Heart left ventricle (tissue), 16 donors: ENCODE measurements at places on chromosomes 6 and 20. TPM values are rescaled to one million over a fixed set of nuclear protein-coding genes. Genes with fewer than 3 reads are reported as not detected.

DNA sequence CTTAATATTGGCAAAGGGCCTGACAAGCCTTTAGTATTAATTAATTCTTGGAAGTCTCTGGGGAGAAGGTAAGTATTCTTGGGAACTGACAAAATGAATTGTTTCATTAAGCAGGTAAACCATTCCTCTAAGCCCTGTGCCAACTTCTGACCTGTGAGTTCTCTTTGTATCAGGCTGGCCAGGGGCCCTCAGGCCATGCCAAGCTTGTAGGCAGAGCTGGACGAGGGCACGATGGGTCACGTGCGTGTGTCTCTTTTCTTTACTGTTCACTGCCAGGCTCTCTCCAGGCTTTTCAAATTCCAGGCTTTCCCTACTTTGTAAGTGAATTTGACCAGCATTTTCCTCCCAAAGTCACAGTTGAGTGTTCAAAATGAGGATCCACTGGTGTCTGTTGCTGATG, 112.4 kb downstream of the NRN1 start:
- DNase-seq = peak; percentile 43

DNA sequence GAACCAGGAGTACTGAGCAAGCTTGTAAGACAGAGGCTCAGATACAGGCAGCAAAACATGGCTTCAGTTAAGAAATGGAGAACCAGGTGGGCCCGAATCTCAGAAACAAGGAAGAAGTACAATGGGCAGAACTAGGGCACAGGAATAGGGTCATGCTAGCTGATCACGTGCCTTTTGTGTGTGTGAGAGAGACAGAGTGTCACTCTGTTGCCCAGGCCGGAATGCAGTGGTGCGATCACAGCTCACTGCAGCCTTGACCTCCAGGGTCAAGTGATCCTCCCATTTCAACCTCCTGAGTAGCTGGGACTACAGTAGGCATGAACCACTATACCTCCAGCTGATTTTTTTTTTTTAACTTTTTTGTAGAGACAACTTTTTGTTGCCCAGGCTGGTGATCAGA, 257.8 kb downstream of the UST start:
- no peak for DNase-seq

- DNase-seq = no peak
Observed at GRCh38 chr6:158293122-158293521, 19.1 kb upstream of the TULP4 start.

- no peak for DNase-seq
Observed at GRCh38 chr6:144443157-144443556, 158.0 kb downstream of the UTRN start.

DNA sequence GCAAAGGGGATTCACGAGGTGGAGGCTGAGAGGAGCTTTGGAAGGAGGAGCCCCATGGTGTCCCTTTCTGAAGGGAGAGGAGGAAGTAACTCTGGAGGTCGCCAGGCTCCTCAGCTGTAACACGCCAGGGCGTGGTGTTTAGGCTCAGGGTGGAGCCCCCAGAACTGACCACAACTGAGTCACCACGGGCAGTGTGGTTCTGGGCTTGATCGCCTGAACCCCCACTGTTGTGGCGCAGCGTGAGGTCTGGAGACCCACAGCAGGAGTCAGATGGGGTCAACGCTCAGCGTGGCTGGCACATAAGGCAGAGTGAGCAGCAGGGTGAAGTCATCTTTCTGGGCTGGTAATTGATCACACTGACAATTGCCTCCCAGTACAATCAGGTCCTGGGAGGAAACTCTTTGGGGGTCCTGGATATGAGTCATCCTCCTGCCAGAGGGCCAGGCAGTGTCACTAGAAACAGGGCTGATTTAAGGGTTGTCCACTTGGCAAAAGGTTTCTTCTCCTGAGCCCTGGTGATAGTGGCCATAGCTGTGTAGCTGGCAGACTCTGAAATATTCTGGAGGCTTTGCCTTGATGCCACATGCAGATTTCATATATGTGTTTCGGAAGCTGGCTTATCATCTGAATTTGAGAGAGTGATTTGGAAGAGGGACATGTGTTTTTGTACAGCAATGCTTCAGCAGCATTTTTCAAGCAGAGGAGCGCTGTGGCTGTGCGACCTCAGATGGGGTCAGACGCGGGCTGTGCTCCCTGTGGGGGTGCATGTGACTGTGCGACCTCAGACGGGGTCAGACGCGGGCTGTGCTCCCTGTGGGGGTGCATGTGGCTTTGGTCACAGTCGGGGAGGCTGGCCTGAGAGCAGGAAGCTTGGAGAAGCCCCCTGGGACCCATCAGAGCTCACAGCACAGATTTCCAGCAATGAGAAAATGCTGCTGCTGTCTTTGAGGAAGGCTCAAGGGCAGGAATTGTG, 50.0 kb downstream of the SYNJ2 start:
- peak; percentile 87 for DNase-seq

DNA sequence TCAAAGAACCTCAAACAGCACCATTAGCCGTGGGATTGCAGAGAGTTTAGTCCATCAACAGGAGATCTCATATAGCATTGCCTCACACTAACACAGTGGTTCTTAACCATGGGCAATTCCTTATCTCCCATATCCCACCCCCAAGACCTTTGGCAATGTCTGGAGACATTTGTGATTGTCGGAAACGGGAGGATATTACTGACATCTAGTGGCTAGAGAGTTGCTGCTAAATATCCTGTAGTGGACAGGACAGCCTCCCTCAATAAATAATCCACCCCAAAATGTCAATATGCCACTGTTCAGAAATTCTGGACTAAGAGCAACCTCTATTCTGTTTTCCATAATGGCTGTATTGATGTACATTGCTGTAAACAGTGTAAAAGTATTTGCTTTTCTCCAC, 210.1 kb upstream of the CCN2 start:
- no peak for DNase-seq

- no peak for DNase-seq
Observed at GRCh38 chr6:19160081-19160730, 677.0 kb upstream of the ID4 start.

DNA sequence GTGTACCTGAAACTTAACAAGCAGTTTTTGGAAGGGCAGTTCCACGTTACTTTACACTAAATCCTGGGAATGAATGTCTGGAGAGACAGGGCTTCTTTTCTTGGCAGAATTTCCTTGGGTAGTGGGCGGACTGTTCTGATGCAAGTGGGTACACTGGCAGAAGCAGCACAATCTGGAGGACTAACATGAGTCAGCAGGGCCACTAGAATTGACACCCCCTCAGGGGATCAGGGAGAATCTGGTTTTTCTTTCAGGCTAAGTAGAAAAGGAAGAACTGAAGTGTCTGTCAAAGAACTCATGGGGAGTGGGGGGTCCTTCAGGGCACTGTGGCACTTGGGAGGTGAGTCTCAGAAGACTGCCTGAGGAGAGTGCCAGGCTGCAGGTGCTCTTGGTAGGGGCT, 34.6 kb downstream of the PANK2 start:
- no peak for DNase-seq

- no peak for DNase-seq
Observed at GRCh38 chr20:2341336-2341735, 39.4 kb upstream of the TGM6 start.

- no peak for DNase-seq
Observed at GRCh38 chr6:86563197-86563596, 374.1 kb upstream of the HTR1E start.

- DNase-seq = no peak
Observed at GRCh38 chr6:38688579-38689087, 14.3 kb downstream of the GLO1 start.

DNA sequence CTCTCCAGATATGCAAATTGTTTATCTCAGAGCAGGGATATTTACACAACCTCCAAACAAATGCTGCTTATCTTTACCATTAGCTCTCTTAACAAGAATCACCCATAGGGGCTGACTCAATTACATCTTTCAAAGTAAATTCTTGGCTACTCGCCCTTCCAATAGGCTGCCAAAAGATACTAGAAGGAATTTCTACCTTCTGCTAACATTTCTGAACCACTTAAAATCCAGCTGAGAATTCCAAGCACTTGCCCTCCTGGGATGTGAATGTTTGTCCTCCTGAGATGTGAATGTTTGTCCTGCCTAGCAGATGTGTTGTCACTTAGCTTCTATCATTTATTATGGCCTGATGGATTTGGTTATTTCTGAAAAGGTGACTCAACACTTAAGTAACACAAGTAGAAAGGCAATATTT, 388.0 kb downstream of the GJA1 start:
- no peak for DNase-seq

DNA sequence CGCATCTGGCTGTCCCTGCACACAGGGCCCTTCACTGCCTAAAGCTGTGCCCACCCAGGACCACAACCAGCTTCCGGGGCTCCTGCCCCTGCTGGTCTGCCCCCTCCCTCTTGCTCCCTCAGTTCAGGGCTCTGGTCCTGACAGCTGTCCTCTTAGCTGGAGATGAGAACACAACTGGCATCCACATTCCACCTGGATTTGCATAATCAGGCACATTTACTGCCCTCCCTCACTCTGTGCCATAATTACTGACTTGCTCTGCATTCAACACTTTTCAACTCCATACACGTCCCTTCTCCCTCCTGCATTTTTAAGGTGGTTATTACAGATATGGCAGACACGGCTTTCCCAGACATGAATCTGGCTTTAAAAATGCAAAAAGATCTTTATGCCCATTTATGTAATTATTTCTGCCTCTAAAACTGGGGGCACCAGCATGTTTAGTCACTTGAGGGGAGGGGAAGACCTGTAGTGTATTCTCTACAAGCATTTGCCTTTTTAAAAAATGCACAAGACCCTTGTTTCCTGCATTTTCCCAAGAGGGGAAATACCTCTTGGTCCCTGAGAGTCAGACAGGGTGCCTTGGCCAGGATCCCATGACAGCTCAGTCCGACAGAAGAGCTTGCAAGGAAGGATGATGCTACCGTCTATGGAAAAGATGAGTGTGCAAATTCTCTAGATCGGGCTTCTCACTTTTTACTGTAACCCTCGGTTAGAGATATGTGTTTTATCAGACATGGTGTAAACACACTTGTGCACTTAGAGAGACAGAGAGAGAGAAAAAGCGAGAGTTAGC, 401.8 kb downstream of the PREX1 start:
- DNase-seq = no peak

Gene TINAG
- 0.15 TPM for polyA plus RNA-seq

Gene SIRPB1
- polyA plus RNA-seq = 0.34 TPM

Gene C6orf58
- not detected for polyA plus RNA-seq

Gene STMND1
- not detected for polyA plus RNA-seq

Gene DNMT3B
- polyA plus RNA-seq = 0.69 TPM

Gene RFX6
- polyA plus RNA-seq = not detected

Gene B3GALT4
- 8.7 TPM for polyA plus RNA-seq

Gene PDYN
- not detected for polyA plus RNA-seq
